CD4-positive, alpha-beta T cell treated with Interleukin-17A for 1 hour (primary cell): ENCODE measurements at places on chromosomes 12 and 14.

DNA sequence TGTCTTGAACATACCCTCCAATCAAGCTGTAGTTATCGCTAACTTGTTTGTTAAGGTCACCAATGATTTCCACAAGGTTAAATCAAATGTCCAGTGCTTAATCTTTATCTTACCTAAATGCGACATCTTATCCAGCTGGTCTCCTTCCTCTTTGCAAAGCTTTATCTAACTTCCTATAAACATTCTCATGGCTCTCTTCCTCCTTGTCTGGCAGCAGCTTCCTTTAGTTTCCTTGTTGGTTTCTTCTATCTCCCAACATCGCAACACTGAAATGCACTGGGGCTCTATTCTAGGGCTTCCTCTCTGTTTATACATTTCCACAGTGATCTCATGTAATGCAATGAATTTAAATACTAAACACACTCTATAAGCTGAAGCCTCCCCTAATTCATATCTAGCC is 28.7 kb downstream of the UBE2N start:
- no peak for DNase-seq

DNA sequence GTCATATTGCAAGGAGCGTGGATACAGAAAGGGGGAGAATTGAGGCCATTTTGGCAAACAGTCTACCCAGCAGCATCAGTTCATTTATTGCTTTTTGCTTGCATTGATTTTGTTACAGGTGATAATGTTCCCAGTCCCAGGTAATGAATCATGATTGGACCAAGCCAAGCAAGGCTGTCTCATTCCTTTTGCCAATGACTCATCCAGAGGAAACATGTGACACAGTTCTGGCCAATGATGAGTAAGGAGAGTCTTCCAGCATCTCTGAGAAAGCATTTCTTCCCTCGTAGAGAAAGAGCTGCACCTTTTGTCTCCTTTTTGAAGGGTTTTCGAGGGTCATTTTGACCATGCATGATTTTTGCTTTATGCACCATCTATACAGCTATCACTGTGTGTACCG is 68.2 kb downstream of the SLC15A4 start:
- DNase-seq, result no peak

- no peak for DNase-seq
Measured at GRCh38 chr14:95488376-95489213, 27.9 kb downstream of the SYNE3 start.

- DNase-seq, result no peak
Measured at GRCh38 chr14:77257700-77258099, 13.3 kb downstream of the NGB start.

DNA sequence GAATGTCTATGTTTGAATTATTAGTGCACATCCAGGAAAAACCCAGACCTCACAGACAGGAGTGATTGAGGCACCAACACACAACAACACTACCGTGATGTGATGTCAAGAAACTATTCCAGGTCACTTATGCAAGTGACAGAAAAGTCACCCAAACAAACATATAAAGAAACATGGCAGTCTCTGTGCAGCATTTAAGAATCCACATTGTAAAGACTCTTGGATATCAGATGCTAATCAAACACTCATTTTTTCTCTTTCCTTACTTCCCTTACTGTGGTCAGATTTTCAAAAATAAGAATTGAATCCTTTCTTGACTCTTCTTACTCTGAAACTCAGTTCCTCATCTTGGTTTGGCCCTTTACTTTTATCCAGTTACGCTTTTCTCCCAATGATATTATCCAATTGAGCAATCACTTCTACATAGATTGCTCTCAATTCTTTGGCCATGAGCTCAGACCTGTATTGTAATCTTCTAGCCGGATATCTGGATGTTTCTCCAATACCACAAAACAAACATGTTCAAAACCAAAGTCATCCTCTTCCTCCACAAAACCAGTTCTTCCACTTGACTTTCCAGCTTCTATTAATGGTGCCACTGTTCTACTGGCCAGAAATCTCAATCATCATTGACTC is 115.4 kb downstream of the DUSP6 start:
- DNase-seq, result no peak

DNA sequence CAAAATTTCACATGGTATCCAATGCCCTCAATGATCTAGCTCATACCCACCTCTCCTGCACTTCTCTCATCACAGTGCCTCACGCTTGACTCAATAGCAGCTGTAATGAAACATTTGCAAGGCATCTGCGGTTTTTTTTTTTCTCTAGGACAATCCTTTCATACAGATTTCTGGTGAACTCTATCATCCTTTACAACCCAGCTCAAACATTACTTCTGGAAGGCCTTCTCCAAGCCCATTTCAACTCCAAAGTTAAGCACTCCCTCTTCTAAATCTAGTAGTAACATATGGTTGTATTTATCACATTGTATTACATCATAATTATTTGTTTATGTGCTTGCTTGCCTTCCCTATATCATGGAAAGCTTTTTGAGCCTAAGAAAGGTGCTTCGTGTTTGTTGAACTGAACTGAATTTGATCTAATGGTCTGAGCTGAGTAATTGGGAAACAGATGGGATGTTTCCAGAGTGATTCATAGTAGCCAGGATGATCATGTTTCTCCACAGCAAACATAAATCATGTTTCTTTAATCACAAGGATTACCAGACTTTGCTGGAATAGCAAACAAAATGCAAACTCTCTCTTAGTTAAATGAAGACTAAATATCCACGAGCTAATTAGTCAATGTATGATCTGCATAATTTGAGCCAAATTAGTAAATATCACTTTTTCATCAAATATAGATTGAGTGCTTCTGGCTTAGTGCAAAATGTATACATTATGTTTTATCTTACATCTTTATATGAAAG is 14.3 kb downstream of the CFL2 start:
- no peak for DNase-seq

- no peak for DNase-seq
Measured at GRCh38 chr12:12997156-12997555, 2.9 kb downstream of the HEBP1 start.

GRCh38 chr12:85979641-85980040 is 105.5 kb downstream of the NTS start:
- no peak for DNase-seq

GRCh38 chr14:56125772-56126636 is 7.8 kb downstream of the PELI2 start:
- no peak for DNase-seq

DNA sequence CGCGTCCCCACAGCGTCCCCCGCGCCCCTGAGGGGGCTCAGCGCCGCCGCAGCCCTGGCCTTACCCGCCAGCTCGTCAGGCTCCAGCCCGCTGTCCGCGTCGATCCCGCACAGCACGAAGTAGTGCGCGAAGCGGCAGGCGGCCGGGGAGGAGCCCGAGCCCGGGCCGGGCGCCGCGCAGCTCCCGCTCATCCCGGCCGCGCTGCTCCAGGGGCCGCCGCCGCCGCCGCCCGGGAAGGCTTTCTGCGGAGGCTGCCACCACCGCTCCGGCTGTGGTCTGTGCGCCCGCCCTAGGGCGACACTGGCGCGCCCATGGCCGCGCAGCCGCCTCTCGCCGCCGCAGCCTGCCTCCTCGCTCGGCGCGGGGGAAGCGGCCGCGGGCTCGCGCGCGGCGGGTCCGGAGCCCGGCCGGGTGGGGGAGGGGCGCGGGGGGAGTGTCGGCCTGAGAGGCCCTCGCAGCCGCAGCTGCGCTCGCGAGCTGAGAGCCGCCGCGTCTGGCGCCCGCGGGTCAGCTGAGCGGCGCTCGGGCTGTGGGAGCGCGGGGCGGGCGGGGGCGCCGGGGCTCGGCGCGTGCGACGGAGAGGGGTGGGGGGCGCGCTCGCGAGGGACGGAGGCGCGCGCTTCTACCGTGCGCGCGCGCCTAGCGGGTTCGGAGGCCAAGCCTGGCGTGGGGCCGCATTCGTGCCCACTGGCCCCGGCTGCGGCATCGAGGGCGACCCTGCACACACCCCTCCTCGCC is at the start of gene DENND5B:
DENND5B (minus strand) TSS at position 495 of the 738 bp plus-strand sequence; CDS start at position 191, 304 bp downstream.
- no peak for DNase-seq

DNA sequence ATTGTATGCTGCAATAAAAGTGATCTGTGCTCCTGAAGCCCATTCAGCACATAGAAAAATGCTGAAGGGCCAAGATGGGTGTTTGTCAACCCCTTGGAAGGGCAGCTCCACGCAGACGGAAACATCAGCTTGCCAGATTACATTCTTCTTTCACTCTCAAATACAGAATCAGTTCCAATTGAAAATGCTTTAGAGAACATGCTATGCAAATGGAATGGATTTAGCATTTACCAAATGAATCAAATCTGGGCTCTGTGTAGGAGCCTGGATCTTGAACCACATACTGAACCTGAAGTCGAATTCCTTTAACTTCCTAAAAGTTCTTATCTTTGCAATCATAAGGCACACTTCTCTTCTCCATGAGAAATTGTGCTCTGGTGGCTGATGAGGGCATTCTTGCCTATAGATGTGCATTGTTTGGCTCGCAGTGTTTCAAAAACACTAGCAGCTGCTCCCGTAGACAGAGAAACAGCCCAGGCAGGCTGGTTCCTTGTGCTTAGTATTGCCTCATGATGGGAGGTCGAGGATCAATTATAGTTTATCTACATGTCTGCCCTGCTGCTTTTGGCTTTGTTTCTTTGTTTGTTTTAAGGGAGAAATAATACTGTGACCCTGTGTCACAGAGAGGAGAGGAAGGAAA is 489.8 kb upstream of the FLRT2 start:
- DNase-seq, result no peak

- DNase-seq, result no peak
Measured at GRCh38 chr12:38469715-38470114, 153.1 kb downstream of the ALG10B start.

DNA sequence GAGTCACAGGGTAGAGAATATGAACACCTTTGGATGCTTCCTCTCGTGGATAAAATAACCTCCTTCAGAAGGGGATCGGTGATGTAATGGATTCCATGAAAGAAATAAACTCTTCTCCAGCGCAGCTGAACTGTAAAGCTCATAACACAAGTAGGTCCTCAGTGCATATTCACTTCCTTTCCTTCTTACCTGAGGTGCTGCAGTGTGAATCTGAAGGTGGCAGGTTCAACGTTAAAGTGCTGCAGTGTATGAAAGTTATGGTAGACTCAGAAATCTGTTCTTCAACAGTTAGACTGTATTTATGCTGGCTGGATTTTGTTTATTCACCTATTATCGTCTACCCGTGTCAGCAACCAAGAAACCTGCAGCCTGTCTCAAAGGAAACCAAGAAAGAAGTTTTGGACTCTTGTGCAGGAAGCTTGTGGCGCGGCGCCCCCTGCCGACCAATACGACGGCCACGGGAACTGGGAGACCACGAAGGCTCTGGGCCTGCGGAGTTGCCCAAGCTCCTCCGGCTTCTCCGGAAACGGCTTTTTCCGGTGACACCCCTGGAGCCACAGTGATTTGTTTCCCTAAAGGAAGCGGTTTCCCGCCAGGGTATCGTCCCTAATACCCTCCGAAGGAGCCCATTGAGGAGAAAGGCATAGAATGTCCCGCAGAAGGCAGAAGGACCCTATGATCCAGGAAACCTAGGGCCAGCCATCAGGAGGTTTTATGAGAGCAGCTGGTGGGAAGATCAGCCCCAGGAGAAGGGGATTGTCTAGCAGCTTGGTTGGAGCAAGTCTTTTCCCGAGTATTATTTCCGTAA is 17.6 kb upstream of the RNASE3 start:
- DNase-seq, result peak; percentile 74

GRCh38 chr14:58191763-58192601 is 8.0 kb upstream of the ACTR10 start:
- DNase-seq, result no peak

GRCh38 chr14:74394549-74394948 is 31.5 kb downstream of the SYNDIG1L start:
- DNase-seq, result no peak

- no peak for DNase-seq
Measured at GRCh38 chr12:25824734-25825133, 133.7 kb upstream of the RASSF8 start.

GRCh38 chr12:67469666-67470065 is 178.9 kb upstream of the DYRK2 start:
- DNase-seq, result no peak

- no peak for DNase-seq
Measured at GRCh38 chr14:97273540-97273939, 476.4 kb downstream of the VRK1 start.

- no peak for DNase-seq
Measured at GRCh38 chr14:104856869-104857860, 7.9 kb upstream of the CEP170B start.

DNA sequence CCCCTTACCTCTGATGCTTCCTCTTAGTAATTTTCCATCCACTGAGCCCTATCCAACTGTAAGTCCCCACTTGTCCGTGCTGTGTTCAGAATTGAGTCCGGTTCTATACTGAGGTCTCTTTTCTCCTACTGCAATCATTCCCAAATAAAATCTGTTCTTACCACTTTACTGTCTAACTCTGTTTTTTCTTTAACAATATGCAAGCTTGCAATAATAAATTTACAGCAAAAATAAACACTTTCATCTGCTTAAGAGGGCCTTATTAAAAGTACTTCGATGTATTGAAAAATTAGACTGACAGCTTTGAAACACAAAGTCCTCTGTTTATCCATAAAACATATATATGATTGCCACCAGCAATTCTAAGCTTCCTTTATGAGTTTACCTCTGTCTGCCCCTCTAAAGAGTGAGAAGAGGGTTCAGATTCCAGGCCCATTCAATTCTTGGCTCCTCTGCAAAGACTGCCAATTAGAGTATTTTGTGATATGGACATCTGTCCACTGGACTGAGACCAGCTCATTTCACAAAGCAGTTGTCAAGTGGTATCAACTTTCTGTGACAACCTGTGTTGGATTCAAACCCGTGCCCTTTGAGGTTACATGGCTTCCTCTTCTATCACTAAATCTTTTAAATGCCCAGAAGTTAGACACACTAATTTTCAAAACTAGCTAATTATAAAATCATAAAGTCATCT is 39.9 kb upstream of the G2E3 start:
- no peak for DNase-seq

- no peak for DNase-seq
Measured at GRCh38 chr12:57625261-57626032, 7.6 kb downstream of the B4GALNT1 start.

DNA sequence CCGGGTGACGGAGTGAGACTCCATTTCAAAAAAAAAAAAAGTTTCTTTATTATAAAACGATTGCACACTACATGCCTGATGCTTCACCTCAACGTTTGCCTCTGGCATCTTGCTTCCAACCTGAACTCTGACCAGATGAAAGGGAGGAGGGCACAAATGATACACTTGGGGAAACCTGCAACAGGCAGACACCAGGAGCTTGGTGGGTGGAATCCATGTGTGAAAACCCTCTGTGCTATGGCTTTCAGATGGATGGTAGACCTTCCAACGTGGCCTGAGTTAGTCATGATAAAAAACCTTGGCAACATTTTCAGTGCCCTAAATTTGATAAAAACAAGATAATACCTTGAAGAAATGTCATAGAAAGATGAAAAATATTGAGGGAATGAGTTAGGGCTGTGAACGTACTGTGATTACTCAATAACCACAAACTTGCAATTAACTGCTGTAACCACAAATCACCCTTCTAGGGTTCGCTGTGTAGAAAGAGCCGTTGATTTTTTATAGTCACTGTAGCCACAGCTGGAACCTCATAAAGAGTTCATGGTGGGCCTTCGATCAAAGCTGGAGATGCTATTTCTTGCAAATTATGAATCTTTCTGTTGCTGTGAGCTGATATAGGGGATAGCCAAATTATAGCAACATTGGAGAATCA is 26.1 kb upstream of the GZMB start:
- DNase-seq, result peak; percentile 28
